ENCODE measurements at places on chromosomes 4 and X.

DNA sequence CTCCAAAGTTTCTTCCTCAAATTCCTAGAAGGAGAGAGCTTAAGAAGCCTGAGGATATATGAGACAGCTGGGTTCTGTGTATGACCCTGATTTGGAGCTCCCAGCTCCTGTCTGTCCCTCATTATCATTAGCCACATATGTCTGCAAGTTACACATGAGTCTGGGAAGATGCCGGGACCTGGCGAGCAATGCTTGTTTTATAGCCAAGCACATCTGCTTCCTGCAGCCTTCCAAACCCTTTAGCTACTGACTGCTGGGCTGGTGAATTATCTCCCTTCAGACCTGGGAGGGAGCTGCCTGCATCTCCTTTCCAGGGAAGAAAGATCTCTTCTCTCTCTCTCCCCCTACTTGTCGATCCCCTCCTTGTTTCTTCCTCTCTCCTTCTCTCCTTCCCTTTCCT lies 556.7 kb upstream of the BOD1L1 start:
- DNase-seq, result peak; percentile 94

GRCh38 chr4:67725981-67726380 lies 25.0 kb upstream of the UBA6 start:
- no peak for DNase-seq

DNA sequence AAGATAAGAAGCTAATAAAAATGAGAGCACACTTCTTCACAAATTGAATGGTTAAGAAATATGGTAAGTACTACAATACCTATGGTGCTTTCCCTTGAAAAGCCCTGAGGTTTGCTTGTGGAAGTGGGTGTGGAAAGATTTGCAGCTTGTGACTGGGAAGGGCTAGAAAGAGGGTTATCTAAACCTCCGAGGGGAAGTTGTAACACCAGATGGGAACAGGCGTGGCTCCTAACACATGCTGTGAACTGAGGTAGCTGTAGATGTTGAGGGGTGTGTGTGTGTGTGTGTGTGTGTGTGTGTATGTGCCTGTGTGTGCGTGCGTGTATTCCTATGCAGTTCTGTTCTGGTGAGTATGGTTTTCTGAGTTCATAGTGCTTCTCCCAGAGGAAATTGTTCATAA lies 21.5 kb downstream of the FRMPD4 start:
- peak; percentile 64 for DNase-seq

DNA sequence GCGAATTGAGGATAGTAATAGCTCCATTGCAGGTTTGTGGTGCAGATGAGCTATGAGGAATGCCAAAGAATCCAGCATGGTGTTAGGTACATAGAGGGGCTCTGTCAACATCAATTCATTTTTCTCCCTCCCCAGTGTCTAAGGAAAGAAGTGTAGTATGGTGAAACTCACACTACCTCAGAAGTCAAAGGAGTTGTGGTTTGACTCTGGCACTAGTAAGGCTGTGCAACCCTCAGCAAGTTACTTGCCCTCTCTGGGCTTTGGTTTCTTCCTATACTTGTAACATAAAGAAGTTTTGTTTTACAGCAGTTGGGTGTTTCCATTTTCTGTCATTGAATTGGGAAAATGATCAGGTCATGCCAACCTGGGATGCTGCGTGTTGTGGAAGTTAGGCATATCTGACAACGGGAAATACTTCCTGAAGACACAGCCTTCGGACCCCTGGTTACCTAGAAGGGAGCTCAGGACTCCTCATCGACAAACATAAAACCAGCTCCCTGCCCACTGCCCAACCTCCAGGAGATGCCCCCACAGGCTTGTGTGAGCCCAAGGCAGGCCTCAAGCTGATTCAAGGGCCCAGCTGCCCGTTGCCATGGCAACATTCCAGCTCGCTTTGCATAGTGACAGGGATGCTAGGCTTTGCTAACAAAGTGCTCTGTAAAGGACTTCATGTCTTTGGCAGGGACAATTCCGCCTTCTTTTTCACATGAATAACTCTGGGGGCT lies 71.4 kb downstream of the RTL5 start:
- DNase-seq, result peak; percentile 89

DNA sequence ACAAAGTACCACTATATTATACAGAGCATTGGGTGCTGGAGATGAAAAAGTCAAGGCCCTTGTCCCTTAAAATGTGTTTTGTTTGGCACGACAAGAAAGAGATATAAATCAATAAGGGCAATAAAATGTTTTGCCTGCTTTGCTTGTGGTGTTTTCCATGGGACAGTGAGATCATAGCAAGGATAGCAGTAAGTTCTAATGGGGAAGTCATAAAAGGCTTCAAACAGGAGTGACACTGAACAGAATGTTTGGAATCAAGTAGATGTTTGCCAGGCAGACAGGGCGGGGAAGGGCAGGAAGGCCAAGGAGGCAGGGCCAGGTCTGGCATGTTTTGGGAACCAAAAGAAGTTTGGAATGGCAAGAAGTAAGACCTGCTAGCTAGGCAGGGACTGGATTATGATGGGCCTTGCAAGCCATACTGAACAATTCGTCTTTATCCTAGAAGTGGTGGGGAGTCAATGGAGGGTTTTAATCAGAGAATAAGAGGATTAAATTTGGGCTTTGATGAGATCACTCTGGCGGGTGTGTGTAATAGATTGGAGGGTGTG lies 16.4 kb downstream of the FGF2 start:
- peak; percentile 19 for DNase-seq

GRCh38 chr4:176343286-176343685 lies 23.5 kb downstream of the SPCS3 start:
- no peak for DNase-seq

GRCh38 chr4:16192631-16193518 lies 33.4 kb downstream of the TAPT1 start:
- DNase-seq, result no peak

- DNase-seq, result peak; percentile 17
Observed at GRCh38 chrX:70454441-70455365, 10.1 kb downstream of the DLG3 start.

- no peak for DNase-seq
Observed at GRCh38 chr4:80180743-80181142, 16.6 kb upstream of the PRDM8 start.

DNA sequence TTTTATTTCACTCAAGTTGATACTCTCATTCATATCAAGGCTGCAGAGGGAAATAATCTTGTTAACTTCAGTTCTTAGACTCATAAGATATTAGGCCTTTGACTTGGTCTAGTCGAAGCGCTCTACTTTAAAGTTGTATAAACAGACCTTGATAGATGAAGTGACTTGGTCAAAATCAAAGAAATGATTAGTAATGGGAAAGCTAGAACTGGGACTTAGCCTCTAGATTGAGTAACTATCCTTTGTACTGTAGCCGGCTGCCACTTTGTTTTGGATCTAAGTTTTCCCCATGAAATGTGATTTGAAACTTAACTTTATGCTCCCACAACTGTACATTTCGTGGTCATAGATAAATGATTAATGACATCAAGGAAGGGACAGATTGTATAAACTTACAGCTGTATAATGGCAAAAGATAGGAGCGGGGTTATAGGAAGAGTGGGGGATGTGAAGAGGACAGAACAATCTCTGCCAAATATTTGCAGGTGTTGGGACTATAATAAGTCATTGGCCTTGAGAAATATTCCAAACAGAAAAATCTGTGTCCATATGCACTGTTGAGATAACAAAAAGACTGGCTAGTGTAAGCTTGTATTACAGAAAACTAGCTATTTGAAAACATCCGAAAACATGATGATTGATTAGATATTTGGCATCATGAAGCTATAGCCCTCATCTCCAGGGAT lies 17.2 kb downstream of the MID2 start:
- no peak for DNase-seq

- no peak for DNase-seq
Observed at GRCh38 chr4:15202481-15202880, 200.2 kb downstream of the CPEB2 start.

GRCh38 chr4:385934-386707 lies 48.5 kb downstream of the ZNF141 start:
- DNase-seq, result no peak

GRCh38 chr4:75698963-75699228 lies 25.5 kb upstream of the USO1 start:
- no peak for DNase-seq

DNA sequence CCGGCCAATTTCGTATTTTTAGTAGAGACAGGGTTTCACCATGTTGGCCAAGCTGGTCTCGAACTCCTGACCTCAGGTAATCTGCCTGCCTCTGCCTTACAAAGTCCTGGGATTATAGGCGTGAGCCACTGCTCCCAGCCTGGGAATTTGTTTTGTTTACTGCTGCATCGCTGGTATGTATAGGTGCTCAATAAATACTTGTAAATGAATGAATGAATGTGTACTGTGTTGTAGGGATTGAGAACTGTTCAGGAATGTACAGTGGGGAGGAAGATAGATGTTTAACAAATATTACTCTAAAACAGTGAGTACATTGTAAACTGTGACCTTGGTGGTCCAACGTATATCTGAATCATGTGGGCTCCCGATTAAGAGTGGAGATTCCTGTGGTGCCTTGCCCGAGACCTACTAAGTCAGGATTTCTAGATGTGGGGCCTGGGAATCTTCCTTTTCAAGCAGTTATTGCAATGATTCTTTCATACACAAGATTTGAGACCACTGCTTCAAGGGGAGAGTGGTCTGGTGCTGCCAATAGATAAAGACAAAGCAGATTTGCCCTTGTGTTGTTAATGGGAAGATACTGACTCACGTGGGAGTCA lies 41.0 kb downstream of the WWC2 start:
- no peak for DNase-seq

DNA sequence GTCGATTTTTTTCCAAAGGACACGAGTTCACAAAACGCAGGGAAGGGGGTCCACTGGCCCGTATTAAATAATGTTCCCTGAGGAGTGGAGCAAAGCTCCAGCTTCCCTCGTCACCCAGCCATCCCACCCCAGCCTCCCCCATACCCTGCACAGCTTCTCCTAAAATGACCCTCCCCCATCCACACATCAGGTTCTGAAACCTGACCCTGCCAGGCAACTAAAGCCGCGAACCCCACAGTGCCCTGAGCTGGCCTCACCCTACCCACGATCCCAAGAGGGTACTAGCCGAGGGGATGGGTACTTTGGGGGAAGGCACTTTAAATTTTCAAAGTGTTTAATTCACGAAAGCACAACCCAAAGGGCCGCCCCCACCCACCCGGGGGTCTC lies 634 bp downstream of the APOO start:
- peak; percentile 70 for DNase-seq

GRCh38 chr4:148103597-148104355 lies 338.4 kb downstream of the NR3C2 start:
- DNase-seq, result no peak
